T-helper 1 cell (primary cell): ENCODE measurements at places on chromosomes 4 and X.

GRCh38 chr4:164639001-164639400 lies 114.9 kb upstream of the SMIM31 start:
- no peak for DNase-seq

DNA sequence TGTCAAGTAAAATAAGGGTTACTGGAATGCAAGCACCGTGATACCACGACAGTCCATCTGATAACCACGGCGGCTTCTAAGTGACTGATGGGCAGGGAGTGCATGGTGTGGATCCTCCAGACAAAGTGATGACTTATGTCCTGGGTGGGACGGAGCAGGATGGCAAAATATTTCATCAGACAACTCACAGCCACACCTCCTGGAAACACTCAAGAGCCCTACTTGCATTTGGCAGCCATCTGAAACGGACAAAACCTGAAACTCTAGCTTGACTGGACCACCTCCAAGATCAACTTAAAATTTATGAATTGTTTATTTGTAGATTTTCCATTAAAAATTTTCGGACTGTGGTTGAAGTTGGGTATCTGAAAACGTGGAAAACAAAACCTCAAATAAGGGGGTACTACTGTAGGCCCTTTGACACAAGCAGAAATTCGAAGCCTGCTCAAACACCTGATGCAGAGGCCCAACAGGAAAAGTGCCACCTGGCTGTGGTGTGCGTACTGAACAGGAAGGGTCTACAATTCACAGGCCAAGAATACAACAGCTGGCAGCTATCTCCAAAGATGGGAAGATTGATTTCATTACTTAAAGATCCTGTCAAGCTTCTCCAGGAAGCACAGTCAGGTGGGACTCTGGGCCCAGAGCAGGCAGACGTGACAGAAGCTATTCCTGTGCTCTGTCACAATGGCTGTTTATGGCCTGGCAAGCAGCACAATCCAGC lies 26.0 kb downstream of the LRIT3 start:
- DNase-seq, result no peak

- DNase-seq, result no peak
These were observed 59.2 kb downstream of the SLC7A11 start for GRCh38 chr4:138182838-138183426.

- no peak for DNase-seq
These were observed 3.2 kb downstream of the PRDM5 start for GRCh38 chr4:120919358-120919757.

GRCh38 chr4:52038103-52038912 lies at the start of gene SGCB:
Gene SGCB (minus strand): TSS chr4:52038299. CDS start chr4:52038259, 40 bp downstream.
- peak; percentile 66 for DNase-seq

DNA sequence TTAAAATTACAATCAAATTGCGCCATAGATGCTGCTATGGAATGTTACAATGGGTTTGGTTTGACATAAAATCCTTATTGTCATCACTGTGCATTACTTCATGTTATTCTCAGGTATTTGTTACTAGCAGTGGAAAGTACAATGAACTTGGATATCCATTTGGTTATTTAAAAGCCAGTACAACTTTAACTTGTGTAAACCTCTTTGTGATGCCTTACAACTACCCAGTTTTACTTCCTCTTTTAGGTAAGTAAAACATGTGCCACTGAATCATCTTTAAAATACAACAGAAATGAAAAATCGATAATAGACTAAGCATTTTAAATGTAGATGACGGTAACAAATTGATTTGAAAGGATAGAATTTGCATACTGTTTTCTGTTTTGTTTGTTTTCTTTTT lies 35.6 kb downstream of the INTS6L start:
- DNase-seq, result no peak

GRCh38 chr4:16043642-16044498 lies 40.0 kb downstream of the PROM1 start:
- DNase-seq, result no peak

DNA sequence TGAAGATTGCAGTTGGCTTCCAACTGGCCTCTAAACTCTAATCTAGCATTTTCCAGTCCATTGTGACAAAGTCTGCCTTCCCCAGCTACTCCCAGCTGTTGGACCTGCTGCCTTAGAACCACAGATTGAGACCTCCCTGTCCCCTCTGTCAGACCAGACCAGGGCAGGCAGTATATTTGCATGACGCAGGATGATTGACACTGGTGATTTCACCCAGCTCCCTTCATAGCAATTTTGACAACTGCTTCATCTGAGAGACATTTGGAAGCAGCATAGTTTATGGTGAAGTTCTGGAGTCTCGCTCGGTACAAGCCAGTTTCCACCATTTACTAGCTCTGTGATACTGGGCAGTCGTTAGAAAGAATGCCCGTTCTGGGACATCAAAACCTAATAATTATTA lies 2.5 kb downstream of the CYP4V2 start:
- no peak for DNase-seq

GRCh38 chr4:76188557-76188956 lies 25.1 kb downstream of the SCARB2 start:
- no peak for DNase-seq

- peak; percentile 25 for DNase-seq
These were observed 77.3 kb downstream of the ARSJ start for GRCh38 chr4:113901994-113902787.

DNA sequence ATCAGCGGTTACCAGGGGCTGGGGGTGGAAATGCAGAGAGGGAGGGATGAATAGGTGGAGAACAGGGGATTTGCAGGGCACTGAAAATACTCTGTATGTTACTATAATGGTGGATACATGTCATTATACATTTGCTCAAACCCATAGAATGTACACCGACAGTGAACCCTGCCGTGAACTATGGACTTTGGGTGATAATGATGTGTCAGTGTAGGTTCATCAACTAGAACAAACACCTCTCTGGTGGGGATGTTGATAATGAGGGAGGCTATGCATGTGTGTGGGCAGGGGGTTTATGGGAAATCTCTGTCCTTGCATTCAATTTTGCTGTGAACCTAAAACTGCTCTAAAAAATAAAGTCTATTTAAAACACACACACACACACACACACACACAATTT lies 11.5 kb downstream of the HPSE start:
- DNase-seq, result no peak

- DNase-seq, result no peak
These were observed 188.3 kb downstream of the SH3BGRL start for GRCh38 chrX:81390237-81390636.

GRCh38 chr4:102596532-102596931 lies 95.4 kb downstream of the NFKB1 start:
- no peak for DNase-seq

DNA sequence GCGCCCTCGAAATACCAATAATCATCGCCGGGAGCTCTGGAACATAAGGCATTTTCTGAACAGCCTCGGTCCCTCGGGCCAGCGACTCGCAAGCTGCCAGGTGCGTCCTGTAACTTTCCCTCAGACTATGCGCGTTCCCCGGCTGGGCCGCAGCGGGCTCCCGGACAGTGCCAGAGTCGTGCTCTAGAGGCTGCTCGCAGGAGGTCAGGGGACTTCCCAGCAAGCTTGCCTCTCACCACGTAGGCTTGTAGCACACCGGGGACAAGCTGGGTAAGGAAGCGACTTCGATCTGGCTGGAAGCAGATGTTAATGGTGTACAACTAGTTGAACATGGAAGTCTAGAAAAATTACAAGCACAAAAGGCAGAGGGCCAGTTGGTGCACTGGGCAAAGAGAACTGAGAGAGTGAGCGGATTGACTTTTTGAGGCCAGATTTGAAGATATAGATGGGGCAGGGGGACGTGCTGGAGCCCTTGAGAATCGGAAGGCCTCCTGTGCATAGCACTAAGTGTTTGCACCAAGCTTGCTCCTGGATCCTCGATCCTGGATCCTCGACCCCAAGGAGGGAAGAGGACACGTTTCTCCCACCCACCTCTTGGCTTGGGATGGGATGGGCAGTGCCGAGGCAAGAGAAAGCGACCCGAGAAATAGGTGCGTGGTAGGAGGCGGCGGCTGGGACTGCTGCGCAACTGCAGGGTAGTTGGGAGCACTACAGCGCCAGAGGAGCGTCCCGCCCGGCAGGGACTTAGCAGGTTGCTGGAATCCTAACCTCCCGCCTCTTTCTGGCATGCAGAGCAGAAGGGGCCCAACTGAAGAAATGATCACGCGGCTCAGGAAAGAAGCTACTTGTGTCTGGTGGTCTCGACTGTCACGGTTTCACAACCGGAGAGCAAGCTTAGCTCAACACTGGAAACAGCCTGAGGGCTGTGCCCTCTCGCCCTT lies 19.9 kb upstream of the ZIC3 start:
- no peak for DNase-seq

GRCh38 chrX:2921193-2921592 lies 7.9 kb downstream of the ARSD start:
- DNase-seq, result no peak

GRCh38 chr4:575281-576141 lies 584 bp downstream of the TMEM271 start:
- DNase-seq, result no peak

DNA sequence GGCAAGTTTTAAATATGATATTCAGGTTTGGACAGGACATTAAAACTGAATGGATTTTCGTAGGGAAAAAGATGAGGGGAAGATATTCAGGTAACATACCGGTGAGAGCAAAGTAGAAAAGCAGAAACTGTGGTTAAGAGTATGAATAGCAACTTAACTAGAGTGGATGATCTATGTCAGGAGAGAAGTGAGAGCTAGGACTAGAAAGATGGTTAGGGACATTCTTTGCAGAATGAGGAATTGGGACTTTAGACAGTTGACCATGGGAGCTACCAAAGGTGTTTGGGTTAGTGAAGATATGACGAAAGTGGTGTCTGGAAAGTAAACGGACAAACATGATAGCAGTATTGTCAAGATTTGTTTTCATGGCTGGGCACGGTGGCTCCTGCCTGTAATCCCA lies 45.2 kb downstream of the ANXA5 start:
- no peak for DNase-seq

GRCh38 chrX:39817754-39818470 lies 279.8 kb downstream of the BCOR start:
- DNase-seq, result no peak

DNA sequence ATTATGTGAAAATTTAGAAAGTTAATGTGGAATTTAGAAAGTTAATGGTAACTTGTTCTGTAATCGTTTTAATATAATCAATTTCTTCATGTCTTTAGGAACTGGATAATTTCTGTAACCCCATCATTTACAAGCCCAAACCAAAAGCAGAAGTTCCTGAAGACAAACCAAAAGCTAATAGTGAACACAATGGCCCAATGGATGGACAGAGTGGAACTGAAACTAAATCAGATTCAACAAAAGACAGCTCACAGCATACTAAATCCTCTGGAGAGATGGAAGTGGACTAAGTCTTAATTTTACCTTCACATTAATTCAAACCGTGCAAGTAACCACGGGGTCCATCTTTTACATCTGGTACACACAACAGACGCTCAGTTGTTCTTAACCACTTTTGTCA lies 48.1 kb upstream of the PLK4 start:
- no peak for DNase-seq

GRCh38 chr4:16337936-16338335 lies 111.7 kb upstream of the TAPT1 start:
- DNase-seq, result no peak

DNA sequence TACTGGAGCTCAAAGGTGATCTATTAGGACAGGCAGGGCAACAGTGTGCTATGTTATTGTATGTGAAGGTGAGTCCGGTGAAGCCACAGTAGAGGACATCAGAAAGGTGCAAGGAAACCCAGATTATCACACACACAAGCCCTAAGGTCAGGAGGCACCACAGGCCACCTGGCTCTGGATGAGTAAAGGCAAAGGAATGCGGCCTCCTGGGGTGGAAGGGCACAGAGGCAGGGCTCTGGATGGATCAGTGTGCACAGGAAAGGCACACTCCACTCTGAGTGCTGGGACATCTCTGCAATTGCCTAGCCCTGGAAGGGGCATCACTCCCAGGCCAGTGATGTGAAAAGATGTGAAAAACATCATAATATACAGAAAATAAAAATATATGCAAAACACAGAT lies 683.5 kb downstream of the TRIML1 start:
- DNase-seq, result no peak

GRCh38 chrX:148530464-148531077 lies 30.2 kb downstream of the AFF2 start:
- DNase-seq, result peak; percentile 4

- no peak for DNase-seq
These were observed 1.4 kb downstream of the SMARCA5 start for GRCh38 chr4:143514901-143515300.

DNA sequence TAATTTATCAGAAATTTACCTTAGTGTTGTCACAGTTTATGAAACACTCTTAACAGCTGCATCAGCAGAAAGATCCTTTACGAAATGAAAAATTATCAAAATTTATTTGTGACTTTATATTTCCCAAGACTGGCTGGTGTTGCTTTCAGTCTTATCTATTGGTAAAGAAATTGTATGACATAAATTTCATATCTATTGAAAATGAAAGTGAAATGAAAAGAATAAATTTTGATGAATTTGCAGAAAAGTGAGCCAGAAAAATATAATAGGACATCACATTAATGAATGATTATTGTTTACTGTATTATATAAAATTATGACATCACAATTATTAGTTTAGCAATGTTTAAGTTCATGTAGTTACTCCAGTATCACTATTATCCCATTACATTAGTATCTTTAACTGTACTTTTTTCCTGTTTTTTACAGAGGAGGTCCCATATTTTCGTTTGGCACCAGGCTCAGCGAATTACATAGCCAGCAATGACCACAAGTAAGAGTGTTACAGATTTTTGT lies 13.2 kb upstream of the TMEM165 start:
- no peak for DNase-seq

- DNase-seq, result no peak
These were observed 27.2 kb upstream of the SLC34A2 start for GRCh38 chr4:25628451-25628850.

- DNase-seq, result no peak
These were observed 184.7 kb downstream of the ARHGAP6 start for GRCh38 chrX:11481035-11481434.

DNA sequence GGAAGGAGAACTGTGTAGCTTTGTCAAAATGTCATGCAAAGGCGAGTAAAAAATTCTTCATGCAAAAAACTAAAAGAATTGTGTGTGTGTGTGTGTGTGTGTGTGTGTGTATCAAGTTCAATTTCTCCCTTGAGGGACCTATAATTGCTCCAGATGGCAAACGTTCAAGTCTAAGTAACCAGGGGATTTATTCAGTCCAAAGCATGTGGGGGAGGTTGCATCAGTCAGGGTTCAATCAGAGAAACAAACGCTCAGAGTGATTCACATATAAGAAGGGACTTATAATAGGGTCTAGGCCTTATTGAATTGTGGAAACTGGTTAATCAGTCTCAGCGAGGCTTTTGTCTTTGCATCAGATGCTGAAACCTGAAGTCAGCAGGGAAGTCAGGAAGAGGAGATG lies 5.0 kb downstream of the DCAF8L1 start:
- no peak for DNase-seq

DNA sequence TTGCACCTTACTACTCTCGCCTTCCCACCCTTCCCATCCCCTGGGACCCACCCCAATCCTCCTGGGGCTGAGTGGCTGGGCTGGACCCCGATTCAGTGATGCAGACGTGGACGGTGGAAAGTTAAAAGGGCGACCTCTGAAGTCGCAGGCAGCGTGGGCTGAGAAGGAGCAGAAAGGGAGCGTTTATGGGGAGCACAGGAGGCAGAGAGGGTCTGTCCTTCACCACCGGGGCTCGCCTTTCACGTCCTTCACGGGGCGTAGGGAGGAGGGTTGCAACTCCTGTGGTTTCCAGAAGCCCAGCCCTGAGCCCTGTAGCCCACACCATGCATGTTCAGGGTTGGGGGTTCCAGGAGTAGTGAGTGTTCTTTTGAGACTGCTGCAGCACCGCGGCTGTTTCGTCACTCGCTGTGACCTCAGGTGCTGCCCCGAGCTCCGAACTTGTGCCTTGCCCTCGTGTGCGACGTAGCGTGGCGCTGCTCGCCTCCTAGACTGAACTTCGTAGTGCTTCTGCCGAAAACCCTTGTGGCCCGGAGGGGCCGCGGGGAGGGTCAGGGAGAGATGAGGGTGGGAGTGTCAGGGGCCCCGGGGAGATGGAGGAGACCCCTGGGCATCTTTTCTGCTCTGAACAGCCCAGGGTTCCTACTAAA lies 1.6 kb downstream of the NHS start:
- DNase-seq, result no peak
